ENCODE measurements at places on chromosomes 4 and X. TPM values are rescaled to one million over a fixed set of nuclear protein-coding genes. Genes with fewer than 3 reads are reported as not detected.

TMEM128 gene
- total RNA-seq: 15.0 TPM

SERTM2 gene
- total RNA-seq: not detected

ARAP2 gene
- 0.13 TPM for total RNA-seq

DYNLT3 gene
- 24.4 TPM for total RNA-seq

COL25A1 gene
- 0.13 TPM for total RNA-seq

JCHAIN gene
- total RNA-seq: not detected

STBD1 gene
- total RNA-seq: 1.9 TPM

NDST3 gene
- 8.3 TPM for total RNA-seq

PNMA6A gene
- 1.0 TPM for total RNA-seq

CCDC158 gene
- total RNA-seq: not detected

TEX13B gene
- not detected for total RNA-seq

TENM3 gene
- total RNA-seq: 10.3 TPM

GPM6B gene
- total RNA-seq: 0.13 TPM

HDX gene
- 6.1 TPM for total RNA-seq

HSPA4L gene
- total RNA-seq: 1.8 TPM

MAGEA8 gene
- total RNA-seq: not detected

AMTN gene
- total RNA-seq: not detected

DHRSX gene
- total RNA-seq: 16.4 TPM

LNX1 gene
- 4.0 TPM for total RNA-seq

BTK gene
- total RNA-seq: under 0.01 TPM

CYTL1 gene
- 41.8 TPM for total RNA-seq

SSX2B gene
- not detected for total RNA-seq

ZCCHC12 gene
- under 0.01 TPM for total RNA-seq

SRPX2 gene
- total RNA-seq: 4.0 TPM

BMP3 gene
- total RNA-seq: not detected

TBC1D9 gene
- total RNA-seq: 68.8 TPM

MSX1 gene
- total RNA-seq: 2.1 TPM

FHIP1A gene
- 0.76 TPM for total RNA-seq

VGLL1 gene
- total RNA-seq: not detected

ERCC6L gene
- total RNA-seq: 1.3 TPM

KIAA1210 gene
- not detected for total RNA-seq

SSX4B gene
- total RNA-seq: not detected

SLIT2 gene
- total RNA-seq: 0.13 TPM

EVC2 gene
- 10.4 TPM for total RNA-seq

RAB9B gene
- total RNA-seq: 0.39 TPM

CLIC2 gene
- total RNA-seq: 11.2 TPM

TLL1 gene
- 31.0 TPM for total RNA-seq

KDM5C gene
- 86.8 TPM for total RNA-seq

STATH gene
- not detected for total RNA-seq

PAK3 gene
- total RNA-seq: 1.3 TPM

BRS3 gene
- total RNA-seq: not detected

MAGEB6B gene
- not detected for total RNA-seq

P2RY8 gene
- 0.76 TPM for total RNA-seq

PPBP gene
- not detected for total RNA-seq

RNF128 gene
- not detected for total RNA-seq

CCDC110 gene
- 0.25 TPM for total RNA-seq

AKAP4 gene
- total RNA-seq: not detected

CT45A1 gene
- total RNA-seq: not detected

TRIM75 gene
- total RNA-seq: not detected

Data from dermis microvascular lymphatic vessel endothelial cell (primary cell).